Liver (tissue), 10 donors: ENCODE measurements at places on chromosomes 2 and 18.

GRCh38 chr2:231710799-231711676 is 2.7 kb downstream of the PTMA start:
- peak; percentile 64 for DNase-seq

GRCh38 chr2:28496781-28497180 is 921 bp downstream of the PLB1 start:
- DNase-seq = no peak

GRCh38 chr18:54766634-54767033 is 61.6 kb upstream of the RAB27B start:
- DNase-seq = no peak

GRCh38 chr2:53787614-53788289 is 908 bp downstream of the ERLEC1 start:
- DNase-seq = no peak

DNA sequence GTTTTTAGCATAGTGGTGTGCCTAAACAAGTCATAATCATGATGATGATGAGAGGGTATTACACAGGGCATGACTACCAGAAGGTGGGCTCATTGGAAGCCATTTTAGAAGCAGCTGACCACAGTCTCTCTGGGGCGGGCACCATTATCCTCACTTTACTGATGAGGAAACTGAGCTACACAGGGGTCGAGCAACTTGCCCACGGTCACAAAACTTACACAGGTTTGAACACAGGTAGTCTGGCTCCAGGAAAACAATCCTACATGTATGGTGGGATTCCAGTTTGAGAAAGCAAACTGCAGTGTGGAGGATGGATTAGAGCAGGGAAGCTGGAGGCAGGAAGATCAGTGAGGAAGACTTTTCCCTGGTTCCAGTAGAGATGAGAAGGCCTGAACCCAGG is 6.2 kb downstream of the RHOB start:
- no peak for DNase-seq

DNA sequence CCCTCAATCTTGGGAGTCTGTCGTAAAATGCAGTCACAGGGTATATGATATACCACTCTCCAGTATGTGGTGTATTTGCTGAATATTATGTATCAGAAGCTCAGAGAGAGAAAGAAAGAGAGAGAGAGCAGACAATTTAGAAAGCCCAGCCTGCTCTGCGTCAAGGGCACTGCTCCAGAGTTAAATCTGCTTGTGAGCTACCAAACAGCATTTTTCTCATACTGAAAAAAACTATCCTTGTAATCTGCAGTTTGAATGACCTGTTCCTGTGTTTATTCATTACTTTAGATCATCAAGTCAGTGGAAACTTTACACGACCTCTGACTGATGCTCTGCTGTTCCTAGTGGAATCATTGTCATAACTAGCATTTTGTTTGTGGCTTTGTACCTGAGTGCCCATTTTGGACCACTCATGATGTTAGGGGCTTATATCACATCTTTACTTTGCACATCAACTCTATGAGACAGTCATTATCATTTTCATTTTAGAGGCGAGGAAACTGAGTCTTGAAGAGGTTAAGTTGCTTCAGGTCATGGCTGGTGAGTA is 89.2 kb upstream of the PELI1 start:
- no peak for DNase-seq

DNA sequence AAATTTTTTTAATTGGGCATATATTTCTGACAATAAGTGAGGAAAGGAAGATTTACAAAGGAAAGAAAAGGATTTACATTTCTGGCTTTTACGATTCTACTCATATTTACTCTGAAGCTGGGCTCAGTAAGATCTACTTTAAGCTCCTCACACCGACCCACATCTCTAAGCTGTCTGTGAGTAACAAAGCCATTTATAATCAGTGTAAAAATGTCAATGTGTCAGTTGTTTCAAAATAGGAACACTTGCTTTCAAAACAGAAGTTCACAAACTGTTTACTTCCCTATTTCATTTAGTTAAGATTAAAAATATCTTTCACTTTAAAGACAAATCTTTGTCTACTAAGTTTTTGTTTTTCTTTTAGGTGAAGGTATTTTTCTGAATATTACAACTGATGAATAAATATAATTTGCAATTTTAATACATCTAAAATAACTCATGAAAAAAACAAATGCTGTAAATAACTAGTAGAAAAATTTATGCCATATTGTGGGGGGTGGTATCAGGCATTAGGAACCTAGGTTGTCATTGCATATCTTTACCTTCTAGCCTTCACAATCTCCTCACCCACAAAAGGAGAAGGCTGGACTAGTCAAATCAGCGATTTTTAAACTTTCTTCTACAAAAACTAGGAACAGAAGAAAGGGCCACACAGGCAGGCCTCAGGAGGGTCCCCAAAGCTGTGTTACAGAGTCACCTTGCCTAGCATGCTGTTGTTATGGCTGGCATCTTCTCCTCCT is 64.5 kb downstream of the TMEM131 start:
- no peak for DNase-seq

- no peak for DNase-seq
These were observed 748.2 kb upstream of the ID2 start for GRCh38 chr2:7933672-7934071.

DNA sequence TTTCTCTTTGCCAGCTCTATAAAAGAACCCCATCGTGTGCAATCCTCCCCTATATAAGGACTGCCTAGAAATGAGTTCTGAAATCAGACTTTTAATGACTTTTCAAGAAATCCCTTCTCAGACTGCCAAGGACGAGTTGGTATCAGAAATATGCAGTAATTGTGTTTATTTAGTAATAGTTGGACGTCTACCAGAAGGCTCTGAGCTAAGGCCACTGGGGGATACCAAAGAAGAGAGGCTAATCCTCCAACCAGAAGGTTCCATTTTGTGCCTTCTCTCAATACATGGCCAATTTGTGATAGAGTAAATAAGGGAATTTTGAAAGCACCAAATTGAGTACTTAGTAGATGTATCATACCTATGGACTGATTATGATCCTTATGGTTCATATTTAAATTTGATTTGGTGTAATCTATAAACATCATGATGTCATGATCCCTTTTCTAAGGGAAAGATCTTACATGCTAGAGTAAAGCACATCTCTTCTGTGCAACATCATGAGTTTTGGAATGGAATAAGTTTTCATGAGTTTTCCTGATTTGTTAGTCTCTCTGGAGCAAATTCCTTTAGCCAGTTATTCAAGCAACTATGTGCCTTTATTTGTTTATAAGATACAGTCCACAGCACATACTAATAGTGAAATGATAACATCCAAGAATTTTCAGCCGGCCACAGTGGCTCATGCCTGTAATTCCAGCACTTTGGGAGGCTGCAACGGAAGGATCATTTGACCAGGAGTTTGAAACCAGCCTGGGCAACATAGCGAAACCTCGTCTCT is 82.2 kb upstream of the LTBP1 start:
- DNase-seq = no peak

GRCh38 chr2:30157616-30158015 is 10.8 kb downstream of the YPEL5 start:
- DNase-seq = no peak

DNA sequence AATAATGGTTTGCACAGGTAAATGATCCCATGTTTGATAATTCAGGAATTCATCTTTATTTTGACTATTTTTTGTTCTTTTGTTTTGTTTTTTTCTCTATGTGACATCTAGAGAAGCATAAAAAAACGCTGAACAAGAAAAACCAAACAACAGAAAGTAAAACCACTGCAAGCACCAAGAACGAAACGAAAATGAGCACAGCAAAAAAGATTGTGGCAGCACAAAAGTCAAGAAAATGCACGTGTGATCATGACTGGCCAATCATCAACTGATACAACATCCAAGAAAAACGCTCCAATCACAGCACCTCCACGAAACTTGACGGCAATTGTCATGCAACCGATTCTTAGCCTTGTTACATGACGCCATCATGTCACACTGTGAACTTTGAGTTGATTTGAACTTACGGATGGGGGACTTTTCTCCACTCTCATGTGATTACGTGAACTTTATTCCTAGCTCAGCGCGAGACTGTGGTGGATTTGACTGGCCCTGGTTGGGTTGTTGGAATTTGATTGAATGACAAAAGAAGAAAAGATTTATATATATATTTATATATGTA is 318.7 kb downstream of the CELF4 start:
- DNase-seq = no peak

GRCh38 chr18:25350489-25351251 is 1.3 kb downstream of the ZNF521 start:
- DNase-seq = peak; percentile 37

GRCh38 chr18:50875966-50876536 is 2.9 kb upstream of the ME2 start:
- no peak for DNase-seq
